HuH-7 (cell line): ENCODE measurements at places on chromosomes 13 and 19.
A peak's percentile ranks its signal among the peaks of the same experiment; 100 is the strongest.

DNA sequence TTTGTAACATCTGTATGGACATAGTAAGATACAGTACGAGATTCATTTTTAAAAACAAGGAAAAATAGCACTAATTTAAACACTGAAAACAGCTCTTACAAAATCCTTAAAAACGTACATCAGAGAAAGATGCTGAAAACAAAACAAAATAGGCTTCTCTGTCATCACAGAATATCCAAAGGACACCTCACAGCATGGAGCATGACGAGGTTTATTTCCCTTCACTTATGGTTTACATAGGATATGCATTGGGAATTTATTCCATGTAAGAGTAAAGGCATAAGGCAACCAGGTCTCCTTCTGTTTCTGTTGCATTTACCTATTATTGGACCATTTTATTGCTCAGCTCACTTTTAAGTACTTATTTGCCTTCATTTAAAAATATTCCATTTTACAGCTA, 3.0 kb downstream of the KCTD12 start:
- no peak for DNase-seq

GRCh38 chr19:40625406-40626120, 24.4 kb downstream of the LTBP4 start:
- no peak for DNase-seq

DNA sequence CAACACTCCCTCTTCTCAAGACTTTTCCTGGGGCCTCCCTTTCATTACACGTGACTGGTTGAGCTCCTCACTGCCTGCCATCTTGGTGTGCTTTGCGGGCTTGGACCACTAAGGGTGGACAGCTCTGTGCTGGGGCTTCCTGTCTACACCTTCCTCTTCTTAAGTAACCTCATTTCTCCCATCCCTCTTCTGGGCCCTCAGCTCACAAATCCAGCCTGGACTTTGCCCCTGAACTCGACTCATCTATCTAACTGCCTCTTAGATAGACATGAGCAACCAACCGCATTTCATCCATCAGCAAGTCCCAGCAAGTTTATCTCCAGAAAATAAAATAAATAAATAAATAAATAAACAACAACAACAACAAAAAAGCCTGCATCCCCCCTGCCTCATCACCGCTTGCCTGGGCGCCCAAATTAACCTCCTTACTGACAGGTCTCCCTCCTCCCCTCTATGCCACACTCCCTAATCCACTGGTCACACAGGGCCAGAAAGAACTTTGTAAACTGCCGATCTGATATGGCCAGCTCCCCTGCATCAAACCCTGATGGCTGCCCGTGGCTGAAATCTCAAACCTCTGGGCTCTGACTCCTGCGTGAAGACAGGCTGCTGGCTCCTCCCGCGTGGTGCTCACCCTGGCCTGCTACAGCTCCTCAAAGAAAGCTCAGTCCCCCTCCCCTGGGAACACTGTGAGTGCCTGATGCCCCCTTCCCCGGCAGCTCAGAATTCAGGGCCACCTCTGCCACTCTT, 7.8 kb downstream of the ISOC2 start:
- peak; percentile 59 for DNase-seq

DNA sequence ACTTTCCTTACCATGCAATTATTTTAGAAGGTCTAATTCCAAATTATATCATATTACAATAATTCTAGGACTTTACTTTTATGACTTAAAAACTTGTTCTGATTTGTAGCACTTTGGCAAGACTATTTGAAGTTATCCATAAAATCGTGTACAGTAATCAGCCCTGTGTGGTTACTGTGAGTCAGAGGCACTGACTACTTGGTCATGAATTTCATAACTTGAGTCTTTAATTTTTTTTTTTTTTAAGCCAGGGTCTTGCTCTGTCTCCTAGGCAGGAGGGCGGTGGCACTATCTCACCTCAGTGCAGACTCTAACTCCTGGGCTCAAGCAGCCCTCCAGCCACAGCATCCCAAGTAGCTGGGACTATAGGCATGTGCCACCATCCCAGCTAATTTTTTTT, 1319.2 kb upstream of the SLC10A2 start:
- DNase-seq, result no peak

- no peak for DNase-seq
Measured at GRCh38 chr19:9622531-9622930, 1.5 kb upstream of the ZNF561 start.

- no peak for DNase-seq
Measured at GRCh38 chr19:3014135-3014534, 14.9 kb downstream of the TLE2 start.

GRCh38 chr13:99332456-99332855, 25.3 kb upstream of the GPR183 start:
- peak; percentile 6 for DNase-seq

DNA sequence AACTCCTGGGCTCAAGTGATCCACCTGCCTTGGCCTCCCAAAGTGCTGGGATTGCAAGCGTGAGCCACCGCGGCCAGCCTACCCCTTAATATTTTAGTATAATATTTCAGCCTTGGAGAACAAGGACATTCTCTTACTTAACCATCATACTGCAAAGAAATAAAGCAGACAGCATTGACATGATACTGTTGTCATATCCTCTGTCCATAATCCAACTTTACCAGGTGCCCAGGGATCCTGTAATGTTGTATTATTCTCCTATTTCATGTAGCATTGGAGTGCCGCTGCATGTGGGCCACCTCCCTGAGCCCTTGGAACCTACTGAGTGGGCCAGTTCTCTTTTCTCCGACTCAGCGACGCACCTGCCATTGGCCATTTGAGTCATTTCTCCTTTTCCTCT, 21.4 kb upstream of the EHD2 start:
- no peak for DNase-seq

DNA sequence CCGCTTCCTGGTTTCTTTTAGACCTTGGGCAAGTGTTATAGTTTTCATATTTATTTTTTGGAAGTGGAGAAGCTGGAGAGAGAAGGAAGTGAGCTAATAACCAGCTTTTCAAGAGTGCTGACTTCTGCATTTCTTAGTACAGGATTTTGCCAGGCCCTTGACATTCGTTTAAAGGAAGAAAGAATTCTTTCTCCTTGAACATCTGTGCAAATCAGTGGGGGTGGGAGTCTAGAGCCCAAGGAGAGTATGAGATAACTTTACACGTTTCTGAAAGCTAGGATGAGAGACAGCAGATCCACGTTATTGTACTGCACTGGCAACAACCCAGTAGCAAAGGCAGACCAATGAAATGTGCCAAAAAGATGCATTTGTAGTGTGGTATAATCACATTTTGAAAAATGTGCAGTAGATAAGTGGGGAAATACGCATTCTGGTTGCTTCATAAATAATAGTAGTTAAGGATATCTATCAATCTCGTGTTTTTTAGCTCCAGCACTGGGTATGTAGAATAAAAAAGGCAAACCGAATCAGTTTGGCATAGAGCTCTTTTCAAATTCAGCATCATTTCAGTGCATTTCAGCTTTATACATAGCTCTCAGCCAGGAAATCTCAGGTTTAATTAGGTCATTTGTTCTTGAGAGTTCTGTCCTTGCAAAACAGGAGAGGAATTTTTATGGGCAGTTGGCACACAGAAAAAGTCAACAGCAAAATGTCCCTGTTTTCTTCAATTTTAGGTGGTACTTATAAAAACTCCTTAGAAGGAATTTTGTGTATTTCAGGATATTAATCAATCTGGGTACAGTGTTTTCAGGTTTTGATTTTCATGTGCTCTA, 4.3 kb downstream of the RNF113B start:
- DNase-seq, result peak; percentile 13

DNA sequence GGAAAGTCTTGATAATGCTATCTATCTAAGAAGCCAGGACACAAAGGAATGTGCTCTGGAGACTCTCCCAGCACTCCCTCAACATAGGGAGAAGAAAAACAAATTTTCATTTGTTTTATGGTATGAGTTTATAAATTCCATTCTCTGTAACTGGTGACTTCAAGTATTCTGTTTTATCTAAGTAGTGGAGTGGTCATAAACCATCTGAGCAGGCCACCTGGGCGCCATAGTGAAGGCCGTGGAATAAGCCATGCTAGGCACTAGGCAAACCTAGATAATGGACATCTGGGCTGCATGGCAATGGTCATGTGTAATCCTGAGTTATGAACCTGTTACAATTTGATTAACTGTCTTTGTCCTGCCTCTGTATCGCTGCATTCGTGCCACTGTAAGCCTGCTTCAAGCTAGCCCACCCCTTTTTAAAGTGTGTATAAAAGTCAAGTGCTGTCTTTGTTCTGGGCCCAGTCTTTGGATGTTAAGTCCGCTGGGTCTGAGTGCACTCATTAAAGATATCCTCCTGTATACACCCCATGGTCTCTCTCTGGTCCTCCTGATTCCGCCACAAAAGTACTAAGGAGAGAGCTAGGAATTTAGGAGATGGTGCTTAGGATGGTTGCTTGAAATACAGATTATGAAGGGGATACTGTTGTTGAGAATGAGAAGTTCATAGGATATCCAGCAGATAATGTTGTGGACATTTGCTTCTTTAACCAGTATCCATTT, 13.2 kb downstream of the GTF2F2 start:
- no peak for DNase-seq

- no peak for DNase-seq
Measured at GRCh38 chr13:113672002-113672651, 5.1 kb downstream of the GRK1 start.

- DNase-seq, result no peak
Measured at GRCh38 chr13:114339857-114340534, 25.7 kb downstream of the CHAMP1 start.

DNA sequence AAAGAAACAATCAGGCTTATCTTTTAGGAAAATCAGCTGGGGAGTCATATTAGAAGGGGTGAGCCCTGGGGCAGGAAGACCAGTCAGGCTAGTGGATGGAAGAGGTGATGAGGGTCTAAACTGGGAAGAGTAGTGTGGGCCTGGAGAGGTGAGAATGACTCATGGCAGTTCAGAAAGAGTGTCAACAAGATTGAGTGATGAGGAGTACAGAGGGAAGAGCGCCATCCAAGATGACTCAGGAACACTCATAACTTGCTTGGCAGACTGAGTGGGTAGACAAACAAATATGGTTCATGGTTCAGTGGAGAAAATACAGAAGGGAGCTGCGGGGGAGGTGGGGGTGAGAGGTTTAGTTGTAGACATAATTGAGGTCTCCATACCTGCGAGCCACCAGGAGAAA, 17.3 kb upstream of the CLDN10 start:
- no peak for DNase-seq

GRCh38 chr13:79678100-79678499, 197.1 kb downstream of the NDFIP2 start:
- no peak for DNase-seq

GRCh38 chr19:49114630-49115363, 627 bp downstream of the LIN7B start:
- peak; percentile 71 for DNase-seq

GRCh38 chr13:52010890-52011631, at the start of gene ATP7B:
ATP7B (minus strand) TSS chr13:52011450; CDS start chr13:52011337, 113 bp downstream.
- DNase-seq, result peak; percentile 29

DNA sequence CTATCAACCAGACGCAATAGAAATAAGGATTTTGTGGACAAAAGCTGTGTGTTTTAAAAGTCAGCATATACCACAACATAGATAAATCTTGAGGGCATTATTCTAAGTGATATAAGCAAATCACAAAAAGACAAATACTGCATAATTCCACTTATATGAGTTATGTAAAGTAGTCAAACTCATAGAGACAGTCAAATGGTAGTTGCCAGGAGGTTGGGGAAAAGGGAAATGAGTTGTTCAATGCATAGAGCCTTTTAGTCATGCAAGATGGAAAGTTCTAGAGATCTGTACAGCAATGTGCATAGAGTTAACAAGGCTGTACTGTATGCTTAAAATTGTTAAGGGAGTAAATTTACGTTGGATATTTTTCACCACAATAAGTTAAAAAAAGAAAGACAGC, 244.7 kb downstream of the DCT start:
- no peak for DNase-seq

GRCh38 chr13:73388586-73388985, 329.8 kb downstream of the KLF5 start:
- no peak for DNase-seq

DNA sequence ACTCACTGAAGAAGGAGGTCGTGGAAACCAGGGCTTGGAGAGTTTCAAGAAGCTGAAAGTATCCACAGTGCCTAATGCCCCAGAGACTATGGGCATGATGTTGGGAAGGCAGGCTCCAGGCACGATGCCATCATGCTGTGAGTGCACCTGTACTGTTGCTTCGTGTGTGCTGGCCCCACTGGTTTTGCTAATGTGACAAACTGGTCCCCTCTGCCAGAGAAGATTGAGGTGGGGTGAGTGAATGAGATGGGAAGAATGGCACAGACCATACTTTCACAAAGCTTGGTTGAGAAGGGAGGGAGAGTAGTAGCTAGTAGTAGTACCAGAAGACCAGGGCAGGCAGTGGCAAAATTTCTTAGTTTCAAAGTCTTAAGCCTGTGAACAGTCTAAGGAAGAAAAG, 19.0 kb upstream of the POP4 start:
- no peak for DNase-seq

GRCh38 chr19:7461841-7462629, 26.8 kb downstream of the PEX11G start:
- no peak for DNase-seq

DNA sequence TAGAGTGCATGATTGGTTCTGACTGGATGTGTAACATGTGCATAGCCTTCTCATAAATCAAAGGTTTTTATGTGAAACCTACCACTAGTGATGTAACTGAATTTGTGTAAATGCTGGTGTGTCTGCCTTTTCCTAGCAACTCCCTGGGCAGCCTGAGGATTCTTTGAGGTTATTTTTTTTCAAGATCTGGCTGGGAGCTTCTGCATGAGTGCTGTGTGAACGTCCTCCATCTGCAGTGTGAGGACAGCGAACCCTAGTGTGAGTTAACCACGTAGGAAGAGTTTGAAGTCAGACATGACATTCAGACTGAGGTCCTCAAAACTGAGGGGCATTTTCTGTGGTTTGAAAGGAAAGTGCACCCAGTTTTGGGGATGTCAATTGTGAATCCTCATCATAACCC, 39.9 kb downstream of the DPRX start:
- DNase-seq, result no peak

DNA sequence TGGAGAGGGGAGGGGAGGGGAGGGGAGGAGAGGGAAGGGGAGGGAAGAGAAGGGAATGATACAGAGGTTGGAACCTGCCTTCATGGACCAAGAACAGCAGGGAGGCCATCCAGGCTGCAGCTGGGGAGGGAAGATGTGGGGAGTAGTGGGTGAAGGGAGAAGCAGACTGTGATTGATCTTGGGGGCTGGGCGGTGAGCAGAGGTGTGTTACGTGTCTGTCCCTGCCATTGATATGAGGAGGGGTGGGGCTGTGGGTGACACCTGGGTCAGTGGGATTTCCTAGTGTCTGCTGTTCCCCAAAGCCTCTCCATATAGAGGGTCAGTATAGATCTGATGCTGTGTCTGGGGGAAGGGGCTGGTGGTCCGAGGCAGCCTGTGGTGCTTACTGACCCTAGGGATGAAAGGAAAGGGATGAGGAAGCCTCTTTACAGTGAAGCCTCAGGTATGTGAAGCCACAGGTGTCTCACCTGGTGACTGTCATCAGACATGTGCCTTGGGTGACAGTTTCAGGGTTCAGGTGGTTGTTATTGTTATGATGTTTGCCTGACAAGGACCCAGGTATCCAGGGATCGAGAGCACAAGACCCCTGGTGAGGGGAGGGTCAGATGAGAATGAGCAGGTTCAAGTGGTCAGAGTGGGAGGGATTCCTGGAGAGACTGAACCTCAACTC, 18.7 kb upstream of the CEACAM1 start:
- DNase-seq, result no peak
